ACHN (cell line): ENCODE measurements at places on chromosomes 11 and 22.

GRCh38 chr22:32985899-32986765 lies 72.0 kb downstream of the SYN3 start:
- peak; percentile 61 for DNase-seq

GRCh38 chr11:57049749-57050148 lies 61.0 kb downstream of the OR5AK2 start:
- no peak for DNase-seq

DNA sequence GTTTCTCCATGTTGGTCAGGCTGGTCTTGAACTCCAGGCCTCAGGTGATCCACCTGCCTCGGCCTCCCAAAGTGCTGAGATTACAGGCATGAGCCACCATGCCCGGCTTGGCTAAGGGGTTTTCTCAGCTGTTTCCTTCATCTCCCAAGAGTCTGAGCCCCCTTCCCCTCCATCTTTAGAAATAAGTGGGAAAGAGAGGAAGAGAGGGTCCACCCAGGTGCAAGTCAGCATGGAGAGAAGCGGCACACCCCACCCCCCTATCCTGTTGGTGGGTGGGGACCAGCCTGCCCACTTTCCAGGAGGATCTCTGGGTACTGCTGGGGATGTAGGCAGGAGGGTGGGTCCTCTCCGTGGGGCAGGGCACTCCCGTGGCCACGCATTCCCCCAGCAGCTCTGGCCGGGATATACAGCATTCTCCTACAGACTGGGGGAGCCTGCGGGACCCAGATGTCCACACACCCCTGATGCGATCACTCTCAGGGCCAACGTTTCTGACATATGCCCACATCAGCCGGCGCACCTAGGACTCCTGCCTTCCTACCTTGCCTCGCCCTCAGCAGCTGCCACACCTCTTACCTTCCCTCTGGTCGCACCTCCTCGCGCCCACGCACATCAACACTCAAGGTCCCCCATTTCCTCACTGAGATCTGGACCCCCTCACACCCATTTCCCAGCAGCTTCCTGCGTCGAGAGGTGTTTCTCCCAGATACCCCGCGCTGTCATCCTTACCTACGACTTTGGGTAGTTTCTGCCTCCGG lies 8.9 kb downstream of the SCARF2 start:
- no peak for DNase-seq

GRCh38 chr22:25111579-25112517 lies 87.8 kb upstream of the CRYBB3 start:
- DNase-seq, result peak; percentile 9

- DNase-seq, result no peak
Measured at GRCh38 chr22:30323246-30323645, 3.5 kb downstream of the TBC1D10A start.

- DNase-seq, result no peak
Measured at GRCh38 chr11:70183483-70184176, 19.5 kb upstream of the FADD start.

DNA sequence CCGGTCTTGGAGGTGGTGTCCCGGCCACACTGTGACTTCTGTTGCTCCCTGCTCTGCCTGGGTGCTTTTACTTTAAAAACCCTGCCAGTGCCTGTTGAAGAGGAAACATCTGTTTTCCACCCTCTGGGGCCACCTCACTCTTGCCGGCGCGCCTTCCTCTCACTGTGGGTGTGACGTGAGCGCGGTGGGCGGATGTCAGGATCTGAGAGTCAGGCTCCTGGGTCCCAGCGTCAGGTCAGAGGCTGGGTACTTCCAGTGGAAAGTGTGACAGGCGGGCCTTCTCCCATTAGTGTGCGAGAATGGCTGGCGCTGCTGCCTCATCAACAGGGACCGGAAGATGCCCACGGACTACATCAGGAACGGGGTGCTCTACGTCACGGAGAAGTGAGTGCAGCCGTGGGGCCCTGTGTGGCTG lies 54.2 kb downstream of the GRAMD4 start:
- no peak for DNase-seq

DNA sequence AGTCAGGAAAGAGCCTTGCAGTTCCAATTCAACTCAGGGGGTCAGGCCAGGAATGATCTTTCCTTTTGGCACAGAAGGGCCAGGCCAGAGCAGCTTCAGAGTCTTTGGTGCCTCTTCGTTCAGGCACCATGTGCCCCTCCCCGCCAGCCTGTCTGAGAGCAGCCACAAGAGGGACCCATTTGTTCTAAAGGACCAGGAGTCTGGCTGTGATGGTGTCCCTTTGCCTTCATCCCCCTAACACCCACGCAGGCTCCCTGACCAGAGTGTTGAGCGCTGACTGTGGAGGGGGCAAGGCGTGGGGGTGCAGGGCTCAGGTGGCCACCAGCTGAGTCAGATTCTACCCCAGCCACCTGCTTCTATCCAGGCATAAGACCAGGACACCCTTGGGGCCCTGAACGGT lies 156.4 kb downstream of the TTC17 start:
- DNase-seq, result no peak

DNA sequence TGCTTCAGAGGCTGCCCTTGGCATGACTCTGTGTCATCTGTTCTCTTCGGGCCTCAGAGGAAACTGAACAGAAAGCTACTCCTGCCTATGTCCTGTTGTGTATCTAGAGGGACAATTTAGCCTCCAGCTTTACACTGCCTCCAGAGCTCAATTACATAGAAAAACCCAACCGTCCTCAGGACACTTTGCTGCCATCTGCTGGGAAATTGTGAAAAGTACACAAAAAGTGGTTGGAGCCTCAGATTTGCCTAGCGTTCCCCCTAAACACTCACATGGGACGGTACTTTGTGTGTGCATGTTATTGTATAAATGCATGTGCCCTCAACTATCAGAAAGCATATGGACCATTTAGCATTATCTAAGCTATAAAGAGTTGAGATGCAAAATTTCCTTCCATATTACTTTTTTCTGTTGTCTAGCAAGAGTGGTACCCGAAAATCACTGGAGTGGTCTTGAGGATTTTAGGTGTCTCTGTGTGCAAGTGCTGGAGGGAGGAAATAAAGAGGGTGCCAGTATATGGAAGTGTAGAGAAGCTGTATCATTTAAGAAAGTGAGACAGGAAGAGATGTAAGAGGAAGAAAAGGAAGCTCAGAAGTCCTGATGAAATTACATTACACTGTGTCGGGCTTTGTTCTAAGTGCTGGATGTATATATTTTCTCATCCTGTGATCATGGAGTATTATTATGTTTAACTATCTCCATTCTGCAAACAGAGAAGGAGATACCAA lies 8.7 kb upstream of the MS4A4E start:
- DNase-seq, result no peak

DNA sequence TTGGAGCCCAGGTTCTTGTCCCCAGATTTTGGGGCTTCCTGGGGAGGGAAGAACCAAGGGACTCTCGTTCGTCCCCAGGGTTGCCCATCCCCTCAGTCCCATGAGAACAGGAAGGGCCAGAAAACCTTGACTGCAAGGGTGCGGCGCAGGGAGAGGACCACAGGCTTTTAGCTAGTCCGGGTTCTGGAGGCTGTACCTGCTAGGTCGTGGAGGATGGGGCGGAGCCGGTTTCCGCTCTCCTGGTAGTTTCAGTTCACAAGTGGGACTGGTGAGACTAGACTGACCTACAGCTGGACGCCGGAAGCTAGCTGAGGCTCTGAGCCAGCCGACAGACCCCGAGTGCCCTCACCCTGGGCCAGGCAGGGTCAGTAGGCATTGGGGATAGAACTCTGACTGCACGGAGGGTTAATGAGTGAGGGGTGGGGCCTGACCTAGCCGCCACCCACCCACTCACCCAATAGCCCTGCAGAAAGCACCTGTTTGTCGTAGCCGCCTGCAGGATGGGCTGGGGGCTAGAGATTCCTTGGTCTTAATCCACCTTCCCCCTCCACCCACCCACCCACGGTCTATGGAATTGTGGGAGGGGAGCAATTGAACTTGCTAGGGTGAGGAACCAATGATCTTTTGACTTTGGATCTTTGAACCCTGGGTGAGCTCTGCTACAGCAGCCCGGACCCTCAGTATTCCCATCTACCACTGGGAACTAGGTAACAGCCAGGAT lies 1.5 kb downstream of the MAFF start:
- peak; percentile 54 for DNase-seq

DNA sequence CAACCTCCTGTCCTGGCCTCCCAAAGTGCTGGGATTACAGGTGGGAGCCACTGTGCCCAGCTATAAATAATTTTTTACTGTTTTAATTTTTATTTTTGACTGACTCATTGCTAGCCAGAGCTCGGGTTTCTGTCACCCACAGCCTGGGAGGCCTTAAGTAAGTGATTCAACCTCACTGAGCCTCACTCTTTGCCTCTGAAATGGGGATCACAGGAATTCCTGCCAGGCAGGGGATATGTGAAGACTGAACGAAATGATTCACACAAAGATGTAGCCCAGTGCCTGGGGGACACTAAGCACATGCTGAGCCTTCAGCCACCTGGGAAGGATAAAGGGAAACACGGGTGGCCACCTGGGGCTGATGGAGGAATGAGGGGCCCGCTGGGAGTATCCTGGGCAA lies 3.8 kb upstream of the LRRC74B start:
- no peak for DNase-seq

- no peak for DNase-seq
Measured at GRCh38 chr22:46260038-46260437, 3.1 kb downstream of the PKDREJ start.

DNA sequence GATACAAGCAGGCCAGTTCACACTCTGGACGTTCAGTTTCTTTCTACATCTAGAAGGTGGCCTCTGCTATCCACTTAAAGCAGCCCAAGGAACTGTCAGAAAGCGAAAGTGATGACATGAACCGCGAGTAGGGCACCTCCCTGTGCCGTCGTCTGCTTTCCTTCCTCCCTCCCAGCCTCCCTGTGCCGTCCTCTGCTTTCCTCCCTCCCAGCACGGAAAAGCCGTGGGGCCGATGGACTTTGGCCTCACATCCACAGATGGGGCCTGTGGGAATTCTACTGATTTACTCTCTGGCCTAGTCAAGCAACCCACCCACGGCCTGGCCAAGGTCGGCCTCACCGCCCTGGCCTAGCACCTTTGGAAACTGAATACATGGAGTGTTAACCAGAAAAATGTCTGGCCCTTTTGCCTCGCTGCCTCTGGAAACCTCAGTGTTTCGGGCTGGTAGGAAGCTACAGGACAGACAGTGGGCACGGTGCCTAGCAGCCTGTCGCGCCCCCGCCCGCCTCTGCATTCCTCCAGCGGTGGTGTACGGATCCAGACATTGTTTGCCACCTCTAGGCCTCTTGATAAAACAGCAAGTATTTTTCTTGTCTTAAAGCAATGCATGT lies 14.2 kb downstream of the PEX26 start:
- peak; percentile 80 for DNase-seq
